ENCODE measurements at places on chromosomes 1 and 21. TPM values are rescaled to one million over a fixed set of nuclear protein-coding genes. Genes with fewer than 3 reads are reported as not detected.

Gene NID1
- total RNA-seq: 175 TPM

Gene MYOG
- not detected for total RNA-seq

Gene LCE6A
- total RNA-seq: not detected

Gene BRINP3
- total RNA-seq: not detected

Gene ANKRD35
- 1.8 TPM for total RNA-seq

Gene NSL1
- 21.3 TPM for total RNA-seq

Gene GJC2
- 5.1 TPM for total RNA-seq

Gene HCRTR1
- total RNA-seq: not detected

Gene LGR6
- total RNA-seq: not detected

Gene LEMD1
- total RNA-seq: not detected

Gene RHOU
- 0.91 TPM for total RNA-seq

Gene YTHDF2
- total RNA-seq: 46.5 TPM

Gene TFF3
- total RNA-seq: not detected

Gene KRTAP11-1
- not detected for total RNA-seq

Data from smooth muscle cell of the pulmonary artery (primary cell).